Suppressor macrophage treated with lipopolysaccharide for 4 hours (primary cell): ENCODE measurements at places on chromosomes 16 and 17.

DNA sequence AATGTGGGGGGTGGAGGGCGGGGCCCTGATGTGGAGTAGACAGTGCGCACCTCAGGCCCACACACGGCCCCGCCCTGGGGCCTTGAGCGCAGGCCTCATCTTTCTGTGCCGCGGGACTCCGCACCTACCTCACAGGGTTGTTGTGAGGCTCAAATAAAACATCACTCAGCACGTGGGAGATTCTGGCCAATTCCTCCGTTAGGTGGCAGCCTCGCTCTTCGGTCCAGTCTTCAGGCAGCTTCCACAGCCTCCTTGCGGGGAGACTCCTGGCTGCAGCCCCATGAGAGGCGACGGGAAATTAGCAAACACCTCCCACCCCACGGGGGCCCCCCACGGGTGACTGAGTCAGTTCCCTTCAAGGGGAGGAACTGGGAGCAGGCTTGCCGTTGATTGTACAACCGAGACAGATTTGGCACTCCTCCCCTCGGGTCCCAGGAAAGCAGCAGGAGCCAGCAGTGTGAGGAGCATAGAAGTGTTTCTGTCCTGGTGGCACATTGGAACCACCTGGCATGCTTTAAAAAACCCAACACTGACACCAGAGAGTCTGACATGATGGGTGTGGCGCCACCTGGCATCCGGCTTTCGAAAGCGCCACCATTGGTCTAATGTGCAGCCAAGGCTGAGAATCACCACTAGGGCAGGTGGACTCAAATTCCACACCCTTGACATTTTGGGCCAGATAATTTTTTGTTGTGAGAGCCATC lies 7.6 kb downstream of the MRM1 start:
- DNase-seq, result peak; percentile 61

- no peak for DNase-seq
Measured at GRCh38 chr17:13953841-13954240, 115.5 kb upstream of the COX10 start.

- DNase-seq, result no peak
Measured at GRCh38 chr17:16932611-16933010, 39.3 kb downstream of the TNFRSF13B start.

- DNase-seq, result no peak
Measured at GRCh38 chr17:792277-792676, 10.1 kb downstream of the MRM3 start.

- DNase-seq, result no peak
Measured at GRCh38 chr16:75481475-75481874, 13.8 kb downstream of the CHST6 start.

GRCh38 chr17:13359774-13360173 lies 242.0 kb downstream of the HS3ST3A1 start:
- DNase-seq, result no peak

DNA sequence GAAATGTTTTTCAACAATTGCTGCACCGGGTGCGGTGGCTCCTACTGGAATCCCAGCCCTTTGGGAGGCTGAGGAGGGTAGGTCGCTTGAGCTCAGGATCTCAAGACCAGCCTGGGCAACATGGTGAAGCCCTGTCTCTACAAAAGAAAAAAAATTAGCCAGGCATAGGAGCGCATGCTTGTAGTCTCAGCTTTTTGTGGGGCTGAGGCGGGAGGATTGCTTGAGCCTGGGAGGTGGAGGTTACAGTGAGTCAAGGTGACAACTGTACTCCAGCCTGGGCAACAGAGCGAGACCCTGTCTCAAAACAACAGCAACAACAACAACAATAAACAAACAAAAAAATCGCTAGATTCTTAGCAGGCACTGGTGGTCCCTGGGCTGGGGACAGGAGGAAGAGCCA lies 28.5 kb downstream of the IL21R start:
- DNase-seq, result no peak

GRCh38 chr17:42690596-42690995 lies 8.3 kb downstream of the CNTNAP1 start:
- no peak for DNase-seq

DNA sequence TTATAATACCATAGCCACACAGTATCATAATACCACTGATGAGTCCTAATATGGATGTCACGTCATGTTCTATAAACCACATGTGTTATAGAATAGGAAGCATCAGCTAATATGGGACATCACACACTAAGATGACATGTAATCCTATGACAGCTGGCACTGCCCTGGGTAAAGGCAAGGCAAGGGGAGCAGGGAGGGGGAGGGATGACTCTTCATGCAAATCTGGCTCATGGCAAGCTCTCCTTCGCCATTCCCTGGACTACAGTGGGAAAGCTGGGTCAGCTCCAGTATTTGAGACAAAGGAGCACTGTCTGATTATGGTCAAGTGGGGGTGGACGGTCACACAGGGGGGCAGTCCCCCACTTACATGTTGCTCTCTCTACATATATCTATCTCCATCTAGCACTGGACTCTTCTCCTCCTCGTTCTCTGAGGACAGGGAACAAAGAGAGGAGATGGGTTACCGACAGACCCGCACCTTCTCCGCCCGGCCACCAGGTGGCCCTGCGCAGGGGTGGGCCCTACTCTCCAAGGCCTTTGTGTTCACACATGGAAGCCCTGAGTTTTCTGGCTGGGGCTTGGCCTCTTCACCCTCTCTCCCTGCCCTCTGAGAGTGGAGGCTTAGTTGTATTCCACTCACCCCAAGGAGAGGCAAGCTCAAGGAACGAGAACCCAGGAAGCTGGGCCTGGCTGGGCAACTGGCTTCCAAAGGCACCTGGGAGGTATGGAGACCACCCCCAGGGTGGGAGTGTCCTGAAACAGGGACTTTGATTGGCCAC lies 23.4 kb upstream of the MPO start:
- DNase-seq, result peak; percentile 61

DNA sequence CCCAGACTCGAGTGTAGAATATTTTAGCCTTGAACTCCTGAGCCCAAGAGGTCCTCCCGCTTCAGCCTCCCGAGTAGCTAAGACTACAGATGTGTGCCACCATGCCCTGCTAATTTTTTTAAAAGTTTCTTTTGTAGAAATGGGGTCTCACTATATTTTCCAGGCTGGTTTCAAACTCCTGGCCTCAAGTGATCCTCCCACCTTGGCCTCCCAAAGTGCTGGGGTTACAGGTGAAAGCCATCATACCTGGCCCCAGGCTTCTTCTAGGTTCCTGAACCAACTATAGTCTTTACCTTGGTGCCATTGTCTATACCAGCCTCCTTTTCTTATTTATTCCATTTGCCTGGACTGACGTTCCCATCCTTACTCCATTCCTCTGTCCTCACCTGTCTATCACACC lies 17.1 kb upstream of the PRKAR1A start:
- no peak for DNase-seq

GRCh38 chr17:55708175-55708974 lies 14.3 kb downstream of the TMEM100 start:
- DNase-seq, result no peak

GRCh38 chr17:76376318-76377133 lies 7.9 kb upstream of the SPHK1 start:
- no peak for DNase-seq

- no peak for DNase-seq
Measured at GRCh38 chr16:11685844-11686618, 17.8 kb downstream of the SNN start.

DNA sequence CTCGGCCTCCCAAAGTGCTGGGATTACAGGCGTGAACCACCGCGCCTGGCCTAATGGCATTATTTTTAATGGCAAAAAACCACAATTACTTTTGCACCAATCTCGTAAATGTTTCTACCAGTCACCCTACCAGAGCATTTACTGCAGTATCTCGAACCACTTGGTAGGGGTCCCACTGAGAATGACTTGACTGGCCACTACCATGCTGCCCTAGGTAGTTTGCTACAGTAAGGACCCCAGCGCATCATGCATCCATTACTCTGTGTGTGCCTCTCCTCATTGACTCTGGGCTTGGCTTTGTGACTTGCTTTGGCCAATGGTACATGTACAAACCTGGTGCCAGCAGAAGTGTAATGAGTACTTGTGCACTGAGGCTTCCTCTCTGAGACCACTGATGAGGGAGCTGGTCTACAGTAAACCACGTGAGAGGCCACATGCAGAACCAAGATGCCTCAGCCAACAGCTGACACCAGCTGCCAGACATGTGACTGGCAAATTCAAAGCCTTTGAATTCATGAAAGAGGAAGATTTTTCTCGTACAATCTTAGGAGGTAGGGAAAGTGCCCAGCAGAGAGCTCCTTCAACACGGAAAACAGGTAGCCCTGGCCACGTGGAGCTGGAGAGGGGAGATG lies 421.7 kb upstream of the C16orf82 start:
- no peak for DNase-seq

DNA sequence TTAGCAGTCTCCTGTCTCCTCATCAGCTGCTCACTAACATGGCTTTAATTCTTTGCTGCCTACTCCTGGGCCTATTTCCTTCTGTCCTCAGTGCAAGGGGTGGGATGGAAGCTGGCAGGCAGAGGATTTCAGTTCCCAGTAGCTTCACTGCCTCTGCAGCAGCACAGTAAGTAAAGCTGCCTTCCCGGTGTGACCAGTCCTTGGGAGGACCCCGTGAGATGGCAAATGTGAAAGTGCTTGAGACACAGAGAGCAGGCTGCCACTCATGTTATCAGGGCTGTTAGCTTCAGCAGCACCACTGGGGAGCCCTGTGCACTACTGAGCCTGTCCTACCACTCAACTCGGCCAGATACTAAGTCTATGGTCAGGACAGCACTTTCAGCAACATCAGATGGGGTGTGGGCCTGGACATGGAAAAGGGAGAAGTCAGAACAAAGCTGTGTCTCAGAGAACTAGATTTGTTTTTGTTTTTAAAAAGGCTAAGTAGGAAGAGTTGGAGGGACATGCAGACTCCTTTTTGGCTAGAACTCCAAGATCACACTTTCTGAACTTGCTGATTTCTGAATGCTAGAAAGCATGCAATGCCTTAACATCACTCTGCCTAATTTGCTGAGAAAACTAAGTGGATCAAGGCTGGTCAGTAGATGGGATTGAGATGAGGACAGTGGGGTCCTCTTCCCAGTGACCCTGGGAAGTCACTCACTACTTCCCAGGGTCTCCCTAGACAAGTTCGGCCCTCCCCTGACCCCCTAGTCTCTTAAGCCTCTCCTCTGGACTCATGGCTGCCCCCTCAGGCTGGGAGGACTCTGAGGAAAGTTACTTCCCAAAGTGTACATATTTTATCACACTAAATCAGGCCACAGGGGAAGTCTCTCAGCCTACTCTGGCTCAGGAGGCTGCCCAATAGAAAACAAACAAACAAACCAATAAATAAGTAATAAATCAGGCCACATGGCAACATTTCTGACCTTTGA lies 1.1 kb downstream of the ACSF2 start:
- peak; percentile 69 for DNase-seq

DNA sequence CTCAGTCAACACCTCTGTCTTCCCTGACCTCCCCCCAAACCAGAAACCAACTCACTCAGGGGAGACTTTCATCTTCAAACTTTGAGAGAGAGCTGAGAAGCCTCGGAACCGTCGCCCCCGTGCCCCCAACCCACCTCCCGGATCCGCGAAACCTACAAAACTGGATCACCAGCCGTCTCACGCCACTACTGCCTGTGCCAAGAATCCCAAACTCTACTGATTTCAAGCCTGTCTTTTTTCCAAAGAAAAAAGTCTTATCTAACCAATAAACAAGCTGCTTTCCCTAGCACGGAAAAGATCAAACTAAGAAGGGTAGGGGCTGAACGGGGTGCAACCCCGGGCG lies 2.0 kb downstream of the AXIN2 start:
- no peak for DNase-seq

DNA sequence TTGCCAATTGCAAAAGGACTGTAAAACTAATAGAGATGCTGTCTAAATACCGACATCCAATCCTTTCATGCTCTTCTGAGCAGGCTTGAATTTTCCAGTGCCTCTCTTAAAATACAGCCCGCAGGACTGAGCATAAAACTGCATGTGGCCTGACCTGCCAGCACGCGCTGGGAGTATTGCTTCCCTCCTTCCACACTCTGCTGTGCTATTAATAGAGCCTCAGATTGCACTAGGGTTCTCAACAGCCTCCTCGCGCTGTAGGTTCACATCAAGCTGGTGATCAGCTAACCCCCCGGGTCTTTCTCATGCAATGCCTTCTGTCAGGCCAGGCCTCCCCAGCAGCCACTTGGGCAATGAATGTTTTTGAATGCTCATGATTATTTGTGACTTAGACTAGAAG lies 14.2 kb upstream of the MSI2 start:
- no peak for DNase-seq

- no peak for DNase-seq
Measured at GRCh38 chr17:40528692-40529417, 27.4 kb upstream of the TNS4 start.

- DNase-seq, result no peak
Measured at GRCh38 chr16:12617401-12617819, 186.3 kb downstream of the CPPED1 start.

- DNase-seq, result no peak
Measured at GRCh38 chr17:8857919-8858318, 9.6 kb downstream of the PIK3R6 start.

DNA sequence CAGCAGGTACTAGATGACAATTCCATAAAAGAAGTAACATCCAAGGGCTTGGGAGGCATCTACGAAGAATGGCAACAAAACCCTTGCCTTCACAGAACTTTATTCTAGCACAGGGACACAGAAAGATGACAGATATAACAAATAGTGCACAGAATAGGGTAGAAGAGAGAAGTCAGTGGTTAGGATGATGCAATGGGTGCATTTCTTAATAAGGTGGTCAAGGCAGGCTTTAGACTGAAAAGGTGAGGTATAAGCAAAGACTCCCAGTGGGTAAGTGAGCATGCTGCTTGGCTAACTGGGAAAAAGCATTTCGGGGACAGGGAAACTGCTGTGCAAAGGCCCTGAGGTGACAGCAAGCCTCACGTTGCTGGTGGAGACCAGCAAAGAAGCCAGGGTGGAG lies 175.9 kb downstream of the XYLT1 start:
- peak; percentile 15 for DNase-seq

DNA sequence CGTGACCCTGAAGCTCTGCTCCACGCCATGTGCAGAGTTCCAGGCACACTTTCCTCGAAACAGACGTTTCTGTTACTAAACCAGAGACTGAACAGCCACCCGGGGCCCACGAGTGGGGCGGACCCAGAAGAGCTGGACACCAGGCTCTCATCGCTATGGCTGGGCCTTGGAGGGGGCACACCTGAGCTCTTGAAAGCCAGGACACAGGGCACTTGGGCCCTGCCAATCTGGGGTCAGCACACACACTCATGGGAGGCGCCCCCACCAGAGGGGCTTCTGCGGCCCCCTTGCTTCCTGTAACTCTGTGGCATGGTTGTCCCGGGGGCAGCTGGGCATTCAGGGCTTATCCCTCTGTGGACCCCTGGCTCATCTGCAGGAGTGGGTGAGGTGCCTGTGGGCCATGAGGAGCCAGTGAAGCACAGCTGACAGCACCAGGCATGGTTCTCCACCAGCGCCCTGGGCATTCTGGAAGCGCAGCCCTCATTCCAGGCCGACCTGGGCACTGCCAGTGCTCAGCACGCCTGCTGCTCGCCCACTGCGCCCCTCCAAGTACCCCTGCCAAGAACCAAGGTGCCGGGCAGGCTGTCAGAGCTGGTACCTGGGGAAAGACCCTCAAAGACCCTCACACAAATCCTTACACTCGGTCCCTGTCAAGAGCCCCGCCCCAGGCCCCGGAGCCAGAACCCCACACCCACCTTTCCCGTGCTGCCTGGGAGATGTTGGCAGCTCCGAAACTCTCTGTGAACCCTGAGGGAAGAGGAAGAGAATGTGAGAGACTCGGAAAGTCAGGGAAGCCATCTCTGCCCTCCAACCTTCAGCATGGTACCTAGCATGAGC lies 61.1 kb downstream of the IL21R start:
- no peak for DNase-seq

- DNase-seq, result no peak
Measured at GRCh38 chr16:75502916-75503605, 7.8 kb upstream of the CHST6 start.

- DNase-seq, result no peak
Measured at GRCh38 chr17:4234401-4234800, 29.4 kb downstream of the ANKFY1 start.

- DNase-seq, result no peak
Measured at GRCh38 chr17:77366206-77366557, 225.4 kb downstream of the SEC14L1 start.
